ENCODE measurements at places on chromosomes 6 and 20.

DNA sequence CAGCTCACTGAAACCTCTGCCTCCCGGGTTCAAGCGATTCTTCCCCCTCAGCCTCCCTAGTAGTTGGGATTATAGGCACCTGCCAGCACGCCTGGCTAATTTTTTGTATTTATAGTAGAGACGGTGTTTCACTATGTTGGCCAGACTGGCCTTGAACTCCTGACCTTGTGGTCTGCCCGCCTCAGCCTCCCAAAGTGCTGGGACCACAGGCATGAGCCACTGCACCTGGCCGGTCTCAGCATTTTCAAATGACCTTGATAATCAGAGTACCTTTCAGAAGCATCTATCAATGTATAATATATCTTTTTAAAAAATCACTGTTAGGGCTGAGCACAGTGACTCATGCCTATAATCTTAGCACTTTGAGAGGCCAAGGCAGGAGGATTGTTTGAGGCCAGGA, 143.0 kb downstream of the DOK5 start:
- no peak for DNase-seq

GRCh38 chr6:52324189-52324588, 37.8 kb upstream of the PAQR8 start:
- no peak for DNase-seq

GRCh38 chr6:82208913-82209312, 38.6 kb downstream of the IBTK start:
- DNase-seq: no peak

DNA sequence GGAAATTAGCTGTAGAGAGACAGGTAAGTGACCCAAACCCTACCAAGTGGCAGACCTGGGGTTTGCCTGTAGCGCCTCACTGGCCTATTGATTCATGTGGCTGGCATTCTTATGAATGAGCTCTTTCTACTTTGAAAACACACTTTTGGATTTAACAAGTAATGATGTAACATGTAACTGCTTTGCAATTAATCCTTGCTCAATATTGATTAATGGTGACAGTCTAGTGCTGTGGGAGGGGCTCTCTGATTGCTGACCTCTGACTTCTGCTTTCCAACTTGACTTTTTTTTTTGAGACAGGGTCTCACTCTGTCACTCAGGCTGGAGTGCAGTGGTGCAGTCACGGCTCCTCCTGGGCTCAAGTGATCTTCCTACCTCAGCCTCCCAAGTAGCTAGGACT, 82.7 kb downstream of the TIAM2 start:
- no peak for DNase-seq

DNA sequence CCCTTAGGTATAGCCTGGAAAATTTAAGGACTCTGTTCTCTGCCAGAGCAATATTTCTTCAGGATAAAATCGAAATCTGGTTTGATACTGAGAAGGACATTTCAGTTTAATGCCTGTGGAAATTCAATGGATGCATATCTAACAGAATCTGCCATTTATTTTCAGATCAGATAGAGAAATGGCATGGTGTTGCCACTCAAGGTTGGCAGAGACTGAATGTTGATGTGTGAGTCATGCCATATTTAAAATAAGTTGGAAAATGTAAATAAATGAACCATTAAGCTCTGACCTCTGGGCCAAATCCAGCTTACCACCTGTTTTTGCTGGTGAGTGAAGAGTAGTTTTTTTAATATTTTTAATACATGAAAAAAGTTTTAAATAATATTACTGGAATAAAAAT, 594.6 kb downstream of the DOK5 start:
- DNase-seq: no peak

Measured in CD4-positive, alpha-beta T cell treated with Interleukin-15 for 4 hours (primary cell).